NCI-H2029 treated with DMSO at 0.1 percent for 48 hours (cell line): ENCODE measurements at places on chromosomes 1 and 21.
A peak's percentile ranks its signal among the peaks of the same experiment; 100 is the strongest.

DNA sequence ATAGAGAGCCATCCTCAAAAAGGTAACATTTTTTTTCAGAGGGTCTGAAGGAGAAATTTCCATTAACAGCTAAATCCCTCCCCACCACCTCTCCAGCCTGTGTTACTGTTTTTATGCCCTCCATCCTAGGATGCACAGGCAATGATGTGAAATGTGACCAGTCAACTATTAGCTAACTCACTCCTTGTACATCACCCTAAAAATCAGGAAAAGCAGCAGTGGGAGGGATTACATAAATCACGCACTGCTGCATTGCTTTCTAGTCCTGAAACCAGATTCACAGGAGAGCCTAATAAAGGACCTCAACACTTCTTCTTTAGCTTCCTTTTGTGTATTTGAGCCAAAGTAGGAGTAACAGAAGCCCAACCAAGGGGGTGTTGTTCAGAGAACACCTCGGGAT, 66.3 kb downstream of the LMO4 start:
- DNase-seq: no peak

DNA sequence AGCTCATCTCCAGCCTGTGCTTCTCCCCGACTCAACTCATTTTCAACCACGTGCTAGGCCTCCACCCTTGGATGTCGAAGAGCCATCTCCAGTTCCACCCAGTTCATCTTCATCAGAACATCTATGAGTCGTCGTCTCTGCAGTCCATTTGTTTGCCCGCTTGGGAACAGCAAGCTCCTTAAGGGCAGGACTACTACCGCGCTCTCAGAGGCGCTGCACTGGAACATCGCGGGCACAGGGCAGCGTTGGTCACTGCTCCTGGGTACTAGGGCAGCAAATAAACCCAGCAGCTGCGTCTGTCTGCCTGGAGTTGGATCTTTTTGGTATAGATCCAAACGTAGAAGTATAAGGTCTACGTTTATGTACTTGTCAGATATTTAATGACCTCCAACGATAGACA, 478 bp upstream of the PRDM2 start:
- peak; percentile 32 for DNase-seq

- DNase-seq: peak; percentile 100
Observed at GRCh38 chr1:40199126-40199525, 37.9 kb downstream of the RLF start.

DNA sequence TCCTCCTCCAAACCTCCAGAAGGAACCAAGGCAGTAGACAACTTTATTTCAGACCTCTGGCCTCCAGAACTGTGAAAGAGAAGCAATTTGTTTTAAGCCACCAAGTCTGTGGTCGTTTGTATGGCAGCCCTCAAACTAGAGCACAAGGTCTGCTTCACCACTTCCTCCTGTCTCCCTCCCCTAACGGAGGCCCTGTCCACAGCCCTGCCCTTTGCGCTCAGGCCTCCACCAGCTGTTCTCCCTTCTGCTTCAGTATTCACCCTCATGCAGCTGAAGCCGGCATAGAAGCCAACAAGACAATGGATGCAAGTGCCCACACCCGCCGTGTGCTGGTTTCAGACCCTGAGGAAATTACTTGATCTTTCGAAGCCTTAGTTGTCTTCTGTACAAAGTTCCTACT, 364.1 kb downstream of the HHAT start:
- DNase-seq: no peak

GRCh38 chr1:15948091-15948591, 27.8 kb downstream of the ZBTB17 start:
- no peak for DNase-seq

DNA sequence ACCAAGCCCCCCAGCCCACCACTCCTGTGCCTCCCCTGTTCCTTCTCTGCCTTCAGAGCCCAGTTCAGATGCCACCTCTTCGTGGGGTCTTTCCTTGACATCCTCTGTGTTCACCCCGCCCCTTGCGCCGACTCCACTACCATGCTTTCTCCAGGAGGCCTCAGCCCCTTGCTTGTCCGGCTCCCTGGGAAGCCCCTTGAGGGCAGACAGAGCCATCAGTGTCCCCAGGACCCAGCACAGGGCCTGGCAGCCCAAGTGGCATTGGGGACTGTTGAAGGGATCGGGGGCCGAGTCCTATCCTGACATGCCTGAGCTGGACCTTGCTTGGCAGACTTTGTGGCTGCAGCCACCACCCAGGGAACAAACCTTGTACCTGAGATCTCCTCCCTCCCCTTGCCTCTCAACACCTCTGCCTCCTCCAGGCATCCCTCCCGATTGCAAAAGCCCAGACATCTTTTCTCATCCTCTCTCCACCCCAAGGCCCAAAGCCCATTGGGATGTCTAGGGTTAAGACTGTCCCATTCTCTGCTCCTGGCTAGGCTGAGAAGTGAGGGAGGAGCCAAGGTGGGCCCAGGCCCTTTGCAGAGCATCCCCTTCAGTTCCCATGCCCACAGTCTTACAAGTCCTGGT, 3.4 kb downstream of the CLDN19 start:
- DNase-seq: no peak

- DNase-seq: no peak
Observed at GRCh38 chr1:246099570-246099969, 407.5 kb downstream of the SMYD3 start.

DNA sequence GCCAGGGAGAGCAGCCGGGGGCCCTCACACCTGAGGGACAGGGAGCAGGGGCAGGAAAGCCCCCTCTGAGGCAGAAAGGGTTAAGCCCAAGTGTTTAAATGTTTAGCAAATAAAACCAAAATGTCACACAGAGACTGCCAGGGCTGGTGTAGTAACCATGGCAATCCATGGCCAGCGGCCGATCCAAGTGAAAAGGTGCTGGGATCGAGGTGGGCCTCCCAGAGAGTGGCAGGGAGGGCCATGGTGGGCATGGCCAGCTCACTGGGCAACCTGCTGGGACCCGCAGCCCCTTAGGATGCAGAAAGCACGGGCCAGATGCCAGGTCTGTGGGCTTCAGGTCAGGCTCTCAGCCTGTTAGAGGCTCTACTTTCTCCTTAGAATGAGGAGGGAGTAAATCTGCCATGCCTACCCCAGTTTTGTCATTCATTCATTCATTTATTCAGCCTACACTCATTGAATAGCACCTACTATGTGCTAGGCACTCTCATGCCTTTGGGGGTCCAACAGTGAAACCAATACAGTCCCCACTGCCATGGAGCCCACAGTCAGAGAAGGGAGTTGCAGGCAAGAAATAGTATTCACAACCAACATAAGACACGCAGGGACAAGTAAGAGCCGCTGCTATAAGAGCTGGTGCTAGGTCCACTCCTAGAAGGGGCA, 56.1 kb downstream of the KCNN3 start:
- DNase-seq: no peak

- no peak for DNase-seq
Observed at GRCh38 chr1:231983588-231984193, 357.1 kb downstream of the DISC1 start.

DNA sequence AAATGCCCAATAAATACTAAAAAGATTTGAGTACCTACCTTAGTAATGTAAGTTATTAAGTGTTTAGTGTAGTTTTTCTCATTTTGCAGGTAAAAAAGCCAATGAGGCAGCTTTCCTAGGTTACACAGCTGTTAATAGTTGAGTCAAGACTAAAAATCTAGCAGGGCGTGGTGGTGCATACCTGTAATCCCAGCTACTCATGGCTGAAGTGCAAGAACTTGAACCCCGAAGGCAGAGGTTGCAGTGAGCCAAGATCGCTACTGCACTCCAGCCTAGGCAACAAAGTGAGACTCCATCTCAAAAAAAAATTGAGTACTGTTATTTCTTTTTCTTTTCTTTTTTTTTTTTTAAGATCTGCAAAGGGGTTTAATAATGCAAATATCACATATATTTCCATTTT, 7.7 kb downstream of the YBX1 start:
- no peak for DNase-seq

DNA sequence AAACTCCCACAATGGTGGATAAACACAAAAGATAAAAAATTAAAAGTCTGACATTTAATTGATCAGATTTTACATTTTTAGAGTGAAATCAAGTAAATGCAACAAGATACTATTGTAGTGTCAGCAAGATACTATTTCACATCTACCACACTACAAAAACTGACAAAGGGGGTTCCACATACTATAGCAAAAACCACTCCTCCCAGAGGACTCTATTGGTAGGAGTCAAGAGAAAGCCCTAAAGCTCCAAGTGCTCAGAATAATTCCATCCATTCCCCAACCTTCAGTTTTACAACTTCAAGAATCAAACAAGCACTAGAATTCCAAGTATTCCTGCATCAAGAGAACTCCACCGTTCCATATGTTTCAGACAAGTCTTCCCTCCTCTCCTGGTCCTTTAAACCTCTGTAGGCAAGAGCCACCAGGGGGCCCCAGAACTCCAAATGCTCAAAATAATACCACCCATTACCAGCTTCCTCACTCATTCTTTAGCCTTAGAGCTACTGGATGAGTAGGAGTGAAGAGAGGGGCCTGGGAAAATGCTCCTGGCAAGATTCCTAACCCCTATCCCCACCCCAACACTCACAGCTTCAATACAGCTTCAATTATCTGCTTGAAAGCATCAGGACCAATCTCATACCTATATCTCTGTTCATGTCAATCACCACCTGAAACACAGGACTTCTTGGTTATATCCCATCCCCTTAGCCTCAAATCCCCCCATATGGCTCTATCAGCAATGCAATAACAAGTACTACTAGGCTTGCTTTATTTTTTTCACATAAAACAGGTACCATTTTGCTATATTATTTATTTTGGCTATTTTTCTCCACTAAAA, 9.9 kb downstream of the TOR1AIP2 start:
- no peak for DNase-seq

DNA sequence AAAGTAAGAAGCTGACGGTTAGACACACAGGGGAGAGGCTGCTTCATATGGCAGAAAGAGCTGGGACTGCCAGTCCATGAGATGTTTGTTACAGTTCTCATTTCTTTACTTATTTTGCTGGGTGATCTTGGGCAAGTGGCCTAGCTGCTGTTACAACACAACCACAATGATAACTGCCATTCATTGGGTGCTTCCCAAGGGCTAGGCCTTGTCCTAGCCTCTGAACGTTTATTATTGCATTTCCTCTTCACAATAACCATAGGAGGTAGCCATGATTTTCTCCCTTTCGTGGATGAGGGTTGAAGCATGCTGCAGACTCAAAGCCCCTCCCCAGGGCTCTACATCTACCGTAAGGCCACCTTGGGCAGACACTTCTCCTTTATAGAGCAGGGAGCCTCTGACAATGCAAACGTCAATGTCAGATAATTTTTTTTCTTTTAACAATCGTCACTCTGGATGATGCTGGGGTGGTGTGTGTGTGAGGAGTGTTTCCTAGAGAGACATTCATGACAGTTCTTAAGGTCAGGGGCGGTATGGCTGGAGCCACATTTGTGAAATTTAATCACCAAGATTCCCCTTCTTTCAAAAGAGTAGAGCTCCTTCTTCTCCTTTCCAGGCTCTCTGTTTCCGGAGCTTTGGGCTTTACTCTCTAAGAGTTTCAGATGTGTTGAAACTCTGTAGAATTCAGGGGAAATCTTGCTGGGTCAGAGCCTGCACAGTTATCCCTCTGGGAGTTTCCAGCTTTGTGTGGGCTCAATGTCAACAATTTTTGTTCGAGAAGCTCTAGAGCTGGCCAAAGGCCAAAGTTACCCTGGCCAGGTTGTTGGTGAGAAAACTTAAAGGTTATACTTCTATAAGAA, 138.5 kb upstream of the SGIP1 start:
- DNase-seq: no peak

GRCh38 chr1:88104236-88104635, 579.8 kb upstream of the PKN2 start:
- DNase-seq: no peak

GRCh38 chr1:15618077-15618654, 908 bp downstream of the DDI2 start:
- no peak for DNase-seq

- DNase-seq: no peak
Observed at GRCh38 chr1:30103708-30104411, 619.5 kb downstream of the MATN1 start.
